Activated CD8-positive, alpha-beta T cell treated with anti-CD3 and anti-CD28 coated beads for 36 hours (primary cell): ENCODE measurements at places on chromosomes 1 and 21. TPM values are rescaled to one million over a fixed set of nuclear protein-coding genes. Genes with fewer than 3 reads are reported as not detected.

GRCh38 chr1:11822091-11822490 is 16.1 kb downstream of the CLCN6 start:
- no peaks in the 10 kb centered on the region for H3K4me1 ChIP-seq
- H3K4me3 ChIP-seq: no peak overlapping the region
- no peaks in the 10 kb centered on the region for H3K27me3 ChIP-seq

DNA sequence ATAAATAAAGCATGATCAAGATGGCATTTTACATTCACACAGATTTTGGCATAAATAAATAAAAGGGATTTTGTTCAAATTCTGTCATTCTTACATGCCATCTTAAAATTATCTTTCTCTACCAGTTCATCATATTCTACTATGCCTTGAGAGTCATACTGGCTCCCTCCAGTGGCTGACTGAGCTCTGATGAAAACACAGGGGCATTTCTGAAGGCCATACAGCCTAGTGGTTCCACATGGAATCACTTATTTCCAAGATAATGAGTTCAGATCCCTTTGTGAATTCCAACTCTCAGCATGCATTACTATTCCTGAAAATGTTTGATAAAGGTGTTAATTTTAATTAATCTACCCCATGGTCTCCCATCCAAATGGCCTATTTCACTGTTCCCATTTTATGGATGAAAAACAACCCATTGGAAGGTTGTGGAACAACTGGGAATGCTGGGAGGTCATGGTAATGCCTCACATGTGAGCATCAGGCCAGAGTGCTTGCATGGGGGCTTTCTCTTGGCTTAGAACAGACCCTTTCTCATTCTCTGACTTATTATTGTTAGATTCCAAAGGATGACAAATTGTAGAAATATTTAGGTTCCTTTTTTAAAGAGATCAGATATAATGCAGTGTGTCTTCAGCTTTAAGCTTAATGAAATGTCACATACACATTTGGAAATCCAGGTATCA is 622.4 kb upstream of the PKN2 start:
- peak; percentile 44 for DNase-seq
- no peaks in the 10 kb centered on the region for H3K4me1 ChIP-seq
- H3K27ac ChIP-seq: no peak overlapping the region
- peaks cover 4% of the 10 kb centered on the region for H3K27me3 ChIP-seq
- H3K36me3 ChIP-seq: no peaks in the 10 kb centered on the region
- H3K4me3 ChIP-seq: no peak overlapping the region

DNA sequence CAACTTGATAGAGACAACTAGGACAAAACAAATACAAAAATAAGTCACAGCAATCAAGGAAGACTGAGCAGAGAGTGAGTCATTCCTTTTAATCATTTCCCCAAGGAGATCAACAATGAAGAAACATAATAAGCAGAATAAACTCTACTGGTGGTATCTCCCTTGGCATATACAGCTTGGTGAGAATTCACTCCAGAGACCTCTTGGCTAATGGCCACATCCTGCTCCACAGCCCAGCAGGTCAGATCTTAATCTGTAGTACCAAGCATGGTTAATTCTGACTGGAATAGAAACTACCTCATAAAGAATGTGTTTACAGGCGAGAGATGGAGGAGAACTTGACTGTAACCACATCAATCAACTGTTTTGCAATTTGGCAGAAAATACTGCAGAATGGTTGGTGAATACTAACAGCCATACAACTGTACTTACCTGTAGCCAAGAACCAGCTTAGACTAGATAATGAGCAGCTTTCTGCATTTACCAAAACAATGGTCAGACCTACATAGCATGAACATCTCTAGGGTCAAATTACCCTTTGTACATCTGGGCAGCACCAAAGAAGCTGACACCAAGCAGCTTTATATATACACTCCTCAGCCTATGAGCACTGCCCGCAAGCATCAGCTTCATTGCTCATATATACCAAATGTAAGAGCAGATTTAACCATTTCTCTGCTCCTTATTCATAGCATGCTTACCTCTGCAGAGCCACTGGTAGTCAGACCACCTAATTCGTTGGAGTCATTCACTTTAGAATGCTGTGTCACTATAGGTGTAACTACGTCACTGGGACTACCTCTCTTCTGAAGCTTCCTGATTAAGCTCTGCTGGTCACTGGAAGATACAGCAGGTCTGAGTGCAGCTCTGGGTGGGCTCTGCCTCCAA is 51.0 kb downstream of the KIAA0319L start:
- DNase-seq: peak; percentile 69
- no peaks in the 10 kb centered on the region for H3K27me3 ChIP-seq
- H3K4me1 ChIP-seq: peaks cover 50% of the 10 kb centered on the region
- H3K4me3 ChIP-seq: peak overlapping the region; percentile 16
- peaks cover 20% of the 10 kb centered on the region for H3K36me3 ChIP-seq

- no peak overlapping the region for H3K27ac ChIP-seq
- H3K36me3 ChIP-seq: peaks cover 32% of the 10 kb centered on the region
- H3K27me3 ChIP-seq: no peaks in the 10 kb centered on the region
These were observed 54.3 kb upstream of the EPHA8 start for GRCh38 chr1:22508991-22509390.

DNA sequence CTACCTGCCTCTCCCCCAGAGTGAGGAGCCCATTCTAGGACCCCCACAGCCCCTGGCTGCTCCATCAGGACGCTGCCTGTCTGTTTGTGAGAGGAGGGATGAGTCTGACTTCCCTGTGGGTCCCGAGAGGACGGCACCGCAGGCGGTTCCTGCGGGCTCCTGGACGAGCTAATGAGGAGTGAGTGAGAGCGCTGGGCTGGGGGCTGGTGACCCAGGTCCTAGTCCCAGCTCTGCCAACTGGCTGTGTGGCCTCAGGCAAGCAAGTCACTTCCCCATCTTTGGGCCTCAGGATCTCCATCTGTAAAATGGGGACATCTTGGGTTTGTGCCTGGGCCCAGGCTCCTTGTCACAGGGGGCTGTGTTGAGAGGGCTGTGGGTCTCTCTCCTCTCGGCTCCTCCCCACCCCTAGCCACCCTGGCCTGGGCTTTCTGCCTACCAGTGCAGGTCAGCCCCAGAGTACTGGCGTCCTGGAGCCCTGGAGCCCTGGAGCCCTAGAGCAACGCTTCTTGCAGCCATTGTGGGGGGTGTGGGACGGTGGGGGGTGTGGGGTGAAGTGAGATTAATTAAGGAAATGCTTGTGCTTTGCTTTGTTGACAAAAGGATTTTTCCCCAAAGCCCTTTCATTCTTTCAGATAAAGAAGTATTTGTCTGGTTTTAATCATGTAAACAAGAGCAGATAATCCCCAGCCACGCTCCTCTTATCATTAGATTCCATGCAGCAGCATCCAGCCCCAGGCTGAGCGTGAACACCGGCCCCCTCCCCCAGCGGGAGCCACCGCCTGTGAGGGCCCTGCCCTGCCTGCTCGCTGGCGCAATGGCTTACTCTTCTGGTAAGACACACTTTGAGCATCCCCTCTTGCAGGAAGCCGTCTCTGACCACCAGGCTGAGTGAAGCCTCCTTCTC is 26.8 kb downstream of the SLC1A7 start:
- H3K4me1 ChIP-seq: peaks cover 4% of the 10 kb centered on the region
- no peaks in the 10 kb centered on the region for H3K36me3 ChIP-seq
- H3K4me3 ChIP-seq: no peak overlapping the region
- no peaks in the 10 kb centered on the region for H3K27me3 ChIP-seq

GRCh38 chr1:3984586-3984985 is 84.5 kb upstream of the C1orf174 start:
- DNase-seq: no peak
- no peak overlapping the region for H3K4me3 ChIP-seq
- no peaks in the 10 kb centered on the region for H3K27me3 ChIP-seq

GRCh38 chr1:116686723-116687352 is 19.3 kb upstream of the IGSF3 start:
- H3K27ac ChIP-seq: no peak overlapping the region
- H3K4me3 ChIP-seq: no peak overlapping the region
- H3K4me1 ChIP-seq: no peaks in the 10 kb centered on the region

GRCh38 chr1:7501084-7501491 is 270.0 kb upstream of the VAMP3 start:
- H3K27ac ChIP-seq: no peak overlapping the region
- no peaks in the 10 kb centered on the region for H3K4me1 ChIP-seq
- H3K36me3 ChIP-seq: no peaks in the 10 kb centered on the region
- H3K4me3 ChIP-seq: no peak overlapping the region

DNA sequence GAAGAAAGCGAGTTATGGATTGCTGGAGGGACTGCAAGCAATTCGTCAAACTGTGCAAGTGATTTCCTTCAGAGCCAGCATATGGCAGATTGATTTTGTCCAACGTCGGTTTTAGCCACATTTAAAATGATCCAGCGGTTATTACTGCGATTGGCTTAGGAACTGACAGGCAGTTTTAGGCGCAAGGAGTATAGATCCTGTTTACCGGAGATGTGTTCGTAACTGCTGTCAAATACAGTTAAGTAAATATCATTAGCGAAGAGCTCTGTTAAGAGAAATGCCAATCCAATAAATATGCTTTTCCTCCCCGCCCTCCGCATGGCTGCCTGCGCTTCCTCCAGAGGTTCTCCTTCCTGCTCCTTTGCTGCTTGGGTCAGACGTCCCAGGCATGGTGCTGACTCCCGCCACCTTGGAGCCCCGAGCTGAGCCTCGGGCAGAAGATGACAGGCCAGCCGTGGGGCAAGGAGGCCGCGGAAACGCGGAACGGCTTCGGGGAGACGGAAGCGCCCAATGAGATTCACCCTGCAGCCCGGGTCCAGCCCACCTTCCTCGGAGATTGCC is 9.4 kb upstream of the BARHL2 start:
- peaks cover 91% of the 10 kb centered on the region for H3K27me3 ChIP-seq
- no peak overlapping the region for H3K27ac ChIP-seq
- peaks cover 13% of the 10 kb centered on the region for H3K36me3 ChIP-seq
- peak overlapping the region; percentile 48 for H3K4me3 ChIP-seq
- peaks cover 57% of the 10 kb centered on the region for H3K4me1 ChIP-seq

DNA sequence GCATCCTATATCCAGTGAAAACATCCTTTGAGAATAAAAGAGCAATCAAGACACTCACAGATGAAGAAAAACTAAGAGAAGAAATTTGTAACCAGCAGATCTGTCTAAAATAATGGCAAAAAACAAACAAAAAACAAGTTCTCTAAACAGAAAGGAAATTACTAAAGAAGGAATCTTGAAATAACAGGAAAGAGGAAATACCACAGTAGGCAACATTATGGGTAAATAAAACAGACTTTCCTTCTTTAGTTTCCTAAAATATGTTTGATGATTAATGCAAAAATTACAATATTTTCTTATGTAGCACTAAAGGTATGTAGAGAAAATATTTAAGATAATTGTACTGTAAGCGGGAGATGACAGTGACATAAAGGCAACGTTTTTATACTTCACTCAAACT is 23.5 kb downstream of the SLC19A1 start:
- H3K4me3 ChIP-seq: no peak overlapping the region
- peak overlapping the region; percentile 88 for H3K27ac ChIP-seq
- peaks cover 76% of the 10 kb centered on the region for H3K36me3 ChIP-seq

GRCh38 chr1:99808391-99809115 is 41.6 kb upstream of the AGL start:
- H3K36me3 ChIP-seq: no peaks in the 10 kb centered on the region
- H3K4me3 ChIP-seq: peak overlapping the region; percentile 5
- H3K4me1 ChIP-seq: peaks cover 18% of the 10 kb centered on the region
- H3K27ac ChIP-seq: peak overlapping the region; percentile 58

- no peak for DNase-seq
- H3K27ac ChIP-seq: no peak overlapping the region
- no peak overlapping the region for H3K4me3 ChIP-seq
- H3K4me1 ChIP-seq: no peaks in the 10 kb centered on the region
These were observed 125.9 kb downstream of the HFM1 start for GRCh38 chr1:91278754-91279153.

DNA sequence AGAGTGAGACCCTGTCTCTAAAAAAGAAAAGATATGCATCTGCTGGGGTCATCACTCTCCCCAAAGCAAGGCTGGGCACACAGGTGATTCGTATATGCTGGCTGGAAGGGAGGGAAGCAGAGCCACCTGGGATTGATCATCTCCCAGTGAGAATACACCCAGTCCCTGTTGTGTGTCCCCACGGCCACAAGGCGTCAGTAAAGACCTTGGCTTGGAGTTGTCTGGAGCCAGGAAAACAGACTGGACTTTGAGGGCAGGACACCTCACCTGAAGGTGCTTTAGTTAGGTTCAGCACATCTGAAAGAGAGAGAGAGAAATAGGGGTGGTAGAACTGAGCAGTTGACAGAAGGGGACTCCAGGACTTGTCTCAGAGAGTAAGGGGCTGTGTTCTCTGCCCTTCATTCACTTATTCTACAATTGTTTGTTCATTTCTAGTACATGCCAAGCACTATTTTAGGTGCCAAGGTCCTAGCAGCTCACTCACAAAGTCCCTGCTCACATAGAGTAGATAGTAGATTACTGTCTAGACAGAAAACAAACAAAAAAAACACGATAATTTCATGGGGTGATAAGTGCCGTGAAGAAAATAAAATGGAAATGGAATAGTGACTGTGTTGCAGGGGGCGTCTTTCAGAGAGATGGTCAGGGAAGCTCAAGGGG is 13.5 kb downstream of the CITED4 start:
- no peaks in the 10 kb centered on the region for H3K27me3 ChIP-seq
- H3K27ac ChIP-seq: no peak overlapping the region
- no peaks in the 10 kb centered on the region for H3K36me3 ChIP-seq
- peak; percentile 15 for DNase-seq
- H3K4me3 ChIP-seq: no peak overlapping the region

DNA sequence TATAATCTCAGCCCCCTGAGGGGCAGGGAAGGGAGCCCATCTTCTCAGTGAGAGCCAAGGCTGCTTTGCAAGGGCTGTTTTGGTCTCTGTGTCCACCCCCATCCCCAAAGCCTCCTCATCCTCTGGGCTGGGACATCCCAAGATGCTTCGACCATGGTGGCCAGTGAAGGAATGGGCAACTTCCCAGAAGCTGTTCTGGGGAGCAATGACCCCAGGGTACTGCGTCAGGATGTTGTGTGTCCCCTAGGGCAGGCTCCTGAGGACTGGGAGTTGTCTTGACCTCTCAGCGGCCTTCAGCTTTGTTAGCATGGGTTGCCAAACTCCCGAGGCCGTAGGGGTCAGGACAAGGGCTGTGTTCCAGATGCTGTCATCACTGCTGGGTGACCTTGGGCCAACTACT is 238.4 kb upstream of the POU3F1 start:
- no peaks in the 10 kb centered on the region for H3K4me1 ChIP-seq
- no peaks in the 10 kb centered on the region for H3K36me3 ChIP-seq
- H3K4me3 ChIP-seq: no peak overlapping the region
- no peak overlapping the region for H3K27ac ChIP-seq
- DNase-seq: no peak

- no peak overlapping the region for H3K27ac ChIP-seq
- H3K4me3 ChIP-seq: no peak overlapping the region
- peaks cover 36% of the 10 kb centered on the region for H3K4me1 ChIP-seq
- H3K27me3 ChIP-seq: no peaks in the 10 kb centered on the region
- DNase-seq: no peak
These were observed 78.9 kb upstream of the ARID1A start for GRCh38 chr1:26616881-26617280.

GRCh38 chr1:42017730-42018129 is 99.0 kb upstream of the HIVEP3 start:
- peaks cover 41% of the 10 kb centered on the region for H3K4me1 ChIP-seq
- H3K4me3 ChIP-seq: no peak overlapping the region
- DNase-seq: no peak
- H3K27me3 ChIP-seq: peaks cover 1% of the 10 kb centered on the region

GRCh38 chr21:41933313-41934079 is 20.3 kb downstream of the C2CD2 start:
- H3K4me3 ChIP-seq: no peak overlapping the region
- DNase-seq: no peak
- no peak overlapping the region for H3K27ac ChIP-seq
- H3K36me3 ChIP-seq: no peaks in the 10 kb centered on the region
- peaks cover 9% of the 10 kb centered on the region for H3K27me3 ChIP-seq

INAVA gene
- not detected for total RNA-seq

RIT1 gene
- total RNA-seq: 24.1 TPM

OLIG2 gene
- not detected for total RNA-seq

MYBPH gene
- total RNA-seq: not detected

SPRR2A gene
- total RNA-seq: not detected

CELA2B gene
- total RNA-seq: not detected
